ENCODE measurements at places on chromosomes 12 and 14.

- no peak for DNase-seq
These were observed 19.0 kb upstream of the CLEC2A start for GRCh38 chr12:9951026-9951675.

GRCh38 chr12:52896190-52897100 is 8.4 kb downstream of the KRT8 start:
- no peak for DNase-seq

GRCh38 chr12:5031958-5032357 is 11.7 kb upstream of the KCNA5 start:
- DNase-seq: no peak

DNA sequence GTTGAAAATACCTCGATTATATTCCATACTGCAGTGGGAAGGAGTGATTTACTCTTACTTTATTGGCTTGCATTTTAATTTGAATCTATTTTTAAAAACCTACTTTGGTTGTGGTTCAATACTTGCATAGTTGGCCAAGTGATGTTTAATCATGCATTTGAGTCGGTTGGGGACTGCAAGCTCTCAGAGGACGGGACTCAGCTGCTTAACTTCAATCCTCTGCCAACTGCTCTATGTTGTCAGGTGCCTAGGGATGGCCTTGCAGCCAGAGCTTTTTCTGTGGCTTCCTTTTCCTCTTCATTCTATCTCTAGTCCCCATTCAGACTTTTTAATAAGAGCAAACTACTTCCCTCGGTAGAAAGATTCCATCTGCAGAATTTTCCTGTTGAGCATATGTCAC is 53.4 kb upstream of the KRR1 start:
- no peak for DNase-seq

DNA sequence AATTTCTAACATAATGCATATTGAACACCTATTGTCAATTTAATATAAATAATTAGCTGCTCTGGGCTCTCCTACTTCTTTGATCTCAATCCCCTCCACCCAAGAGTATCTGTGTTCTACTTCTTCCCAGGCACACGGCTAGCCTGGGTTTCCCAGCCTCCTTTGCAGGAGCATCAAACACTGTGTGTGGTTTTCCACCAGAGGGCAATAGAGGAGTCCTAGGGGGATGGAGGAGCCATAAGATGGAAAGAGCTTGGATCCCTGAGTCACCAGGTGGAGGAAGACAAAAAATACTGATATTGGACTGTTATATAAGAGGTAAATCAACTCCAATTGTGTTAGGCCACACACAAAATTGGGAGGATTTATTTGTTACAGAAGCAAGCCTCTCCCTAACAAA is 333.7 kb downstream of the GLT1D1 start:
- no peak for DNase-seq

- no peak for DNase-seq
These were observed 21.3 kb downstream of the LRRIQ1 start for GRCh38 chr12:85057370-85057963.

DNA sequence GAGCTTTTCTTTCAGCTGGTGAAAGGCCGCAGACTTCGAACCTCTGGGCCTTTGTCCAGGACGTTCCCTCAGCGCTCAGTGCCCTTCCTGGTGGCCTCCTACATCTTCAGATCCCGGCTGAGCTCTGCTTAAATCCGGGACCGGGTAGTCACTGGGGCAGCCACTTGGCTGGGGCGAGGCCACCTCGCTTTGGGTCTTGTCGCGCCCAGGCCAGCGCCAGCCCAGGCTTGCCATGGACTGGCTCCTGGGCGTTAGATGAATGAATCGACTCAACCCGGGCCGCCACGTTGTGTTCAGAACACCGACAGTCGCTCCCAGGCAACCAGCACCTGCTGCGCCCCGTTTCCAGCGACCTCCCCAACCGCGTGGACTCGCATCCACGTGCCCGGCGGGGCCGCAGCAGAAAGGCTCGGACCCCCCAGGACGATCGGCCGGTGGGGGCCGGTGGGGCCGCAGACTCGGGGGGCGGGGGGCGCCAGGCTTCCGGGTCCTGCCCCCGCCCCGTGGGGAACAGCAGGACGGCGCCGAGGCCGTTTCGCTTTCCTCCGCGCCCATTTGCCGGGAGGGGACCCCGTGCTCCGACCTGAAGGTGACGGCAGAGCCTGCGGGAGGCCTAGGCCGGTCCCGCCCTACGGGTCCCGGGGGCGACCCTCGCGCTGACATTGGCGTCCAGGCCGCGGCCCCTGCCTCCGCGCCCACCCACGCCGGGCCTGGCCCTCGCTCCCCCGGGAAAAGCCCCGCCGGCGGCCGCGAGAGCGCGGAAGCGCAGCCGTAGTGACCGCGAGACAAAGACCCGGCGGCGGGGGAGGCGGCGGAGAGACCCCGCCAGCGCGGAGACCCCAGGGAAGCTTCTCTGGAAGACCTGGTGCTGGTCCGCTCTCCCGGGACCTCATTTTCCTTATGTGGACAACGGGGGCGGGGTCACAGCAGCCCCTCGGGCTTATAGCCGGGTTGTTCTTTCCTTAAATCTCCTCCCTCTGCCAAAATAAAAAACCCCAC is 37.3 kb upstream of the RCOR1 start:
- DNase-seq: peak; percentile 35

DNA sequence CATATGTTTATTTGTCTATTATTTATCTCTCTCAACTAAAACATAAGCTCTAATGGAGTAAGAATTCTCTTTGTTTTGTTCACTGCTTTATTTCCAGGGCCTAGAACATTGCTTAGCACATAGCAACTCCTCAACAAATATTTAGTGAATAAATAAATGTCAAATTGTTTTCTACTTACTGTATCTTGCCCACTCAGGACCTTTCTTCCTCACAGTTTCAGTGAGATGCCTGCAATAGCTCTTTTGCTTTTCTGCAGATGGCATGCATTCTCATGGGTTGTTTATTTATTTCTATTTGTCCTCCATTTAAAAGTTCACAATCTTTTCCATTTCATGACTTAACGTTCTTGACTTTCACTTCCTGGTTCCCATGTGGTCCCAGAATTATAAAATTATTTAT is 94.9 kb upstream of the TTC7B start:
- no peak for DNase-seq

DNA sequence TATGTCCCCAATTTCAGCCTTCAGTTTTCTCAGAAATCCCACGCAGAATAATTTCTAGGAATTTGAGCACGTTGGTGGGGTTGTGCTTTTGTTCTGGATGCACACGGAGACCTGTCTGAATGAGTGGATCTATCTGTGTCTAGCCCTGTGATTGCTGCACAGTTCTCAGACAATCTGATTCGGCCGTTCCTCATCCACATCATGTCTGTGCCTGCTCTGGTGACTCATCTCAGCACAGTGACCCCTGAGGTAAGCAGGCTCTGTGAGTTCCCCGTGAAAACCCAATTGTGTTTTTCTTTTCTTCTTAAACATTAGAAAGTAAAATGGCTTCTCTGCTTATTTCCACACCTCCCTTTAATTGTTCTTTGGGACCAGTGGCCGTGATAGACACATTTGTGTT is 20.2 kb downstream of the UBE3B start:
- no peak for DNase-seq

DNA sequence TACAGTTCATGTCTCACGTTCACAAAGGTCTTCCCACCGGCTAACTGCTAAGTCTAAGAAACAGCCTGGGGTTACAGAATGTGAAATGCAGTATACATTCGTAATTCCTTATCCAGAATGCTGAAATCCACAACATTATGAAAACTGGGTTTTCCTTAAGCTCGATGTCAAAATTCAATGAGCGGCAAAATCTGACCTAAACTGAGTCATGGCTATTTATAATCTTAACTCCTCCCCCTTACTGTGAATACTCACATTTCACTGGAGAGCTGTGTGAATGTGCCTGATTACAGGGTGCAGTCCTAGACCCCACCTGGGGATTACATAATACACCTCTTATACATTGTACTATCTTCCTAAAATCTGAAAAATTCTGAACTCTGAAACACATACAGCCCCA is 35.3 kb downstream of the STX2 start:
- DNase-seq: no peak

DNA sequence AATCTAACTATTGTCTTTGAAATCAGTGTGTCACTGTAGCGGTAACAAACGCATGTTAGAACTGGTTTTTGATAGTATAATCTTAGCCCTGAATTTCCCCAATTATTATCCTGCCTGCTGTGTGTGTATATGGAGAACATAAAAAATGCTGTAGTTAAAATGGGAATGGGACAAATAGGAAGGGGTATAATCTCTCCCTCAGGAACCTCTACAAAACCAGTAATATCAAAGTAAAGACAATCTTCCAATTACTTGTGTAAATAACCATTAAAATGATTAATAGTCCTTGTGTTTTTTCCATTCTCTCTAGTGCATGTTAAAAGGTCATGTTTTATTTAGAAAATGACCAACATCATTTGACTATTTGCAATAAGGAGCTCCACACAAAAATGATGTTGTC is 200.1 kb upstream of the TMTC1 start:
- DNase-seq: no peak

GRCh38 chr14:55540847-55541773 is 38.9 kb upstream of the KTN1 start:
- DNase-seq: no peak

- DNase-seq: no peak
These were observed 53.4 kb upstream of the PWP1 start for GRCh38 chr12:107632246-107632645.

DNA sequence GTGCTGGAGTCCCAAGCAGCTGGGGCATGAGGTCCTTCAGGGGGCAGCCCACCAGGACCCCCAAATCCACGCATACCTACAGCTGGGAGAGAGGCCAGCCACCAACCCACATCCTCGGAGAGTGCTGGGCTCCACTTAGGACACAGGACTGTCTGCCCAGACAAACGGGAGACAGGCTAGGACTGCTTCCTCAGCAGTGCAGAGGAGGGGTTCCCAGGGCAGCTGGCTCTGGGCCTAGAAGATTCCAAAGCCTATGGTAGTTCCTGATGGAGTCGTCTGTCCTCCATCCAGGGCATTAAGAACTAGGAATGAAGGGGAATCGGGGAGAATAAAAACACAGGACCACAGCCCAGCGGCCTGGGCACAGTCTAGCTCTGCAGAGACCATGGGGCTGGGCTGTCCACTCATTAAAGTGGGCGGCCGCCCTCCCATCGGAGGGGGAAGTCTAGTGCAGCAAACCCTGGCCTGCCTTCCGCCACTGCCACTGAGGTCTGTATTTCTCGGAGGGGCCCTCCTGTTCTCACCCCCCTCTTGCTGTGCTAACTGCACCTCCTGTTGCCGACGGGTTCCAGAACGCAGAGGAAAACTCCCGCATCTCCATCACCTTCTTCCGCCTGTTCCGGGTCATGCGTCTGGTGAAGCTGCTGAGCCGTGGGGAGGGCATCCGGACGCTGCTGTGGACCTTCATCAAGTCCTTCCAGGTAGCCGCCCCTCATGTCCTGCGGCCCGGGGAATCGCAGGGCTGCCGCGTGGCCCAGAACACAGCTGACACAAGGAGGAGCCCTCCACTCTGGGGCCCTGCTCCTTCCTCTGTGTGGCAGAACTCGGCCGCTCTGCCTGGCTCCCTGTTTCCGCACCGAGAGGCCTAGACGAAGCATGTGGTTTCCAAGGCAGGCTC is 143.5 kb upstream of the FKBP4 start:
- no peak for DNase-seq

DNA sequence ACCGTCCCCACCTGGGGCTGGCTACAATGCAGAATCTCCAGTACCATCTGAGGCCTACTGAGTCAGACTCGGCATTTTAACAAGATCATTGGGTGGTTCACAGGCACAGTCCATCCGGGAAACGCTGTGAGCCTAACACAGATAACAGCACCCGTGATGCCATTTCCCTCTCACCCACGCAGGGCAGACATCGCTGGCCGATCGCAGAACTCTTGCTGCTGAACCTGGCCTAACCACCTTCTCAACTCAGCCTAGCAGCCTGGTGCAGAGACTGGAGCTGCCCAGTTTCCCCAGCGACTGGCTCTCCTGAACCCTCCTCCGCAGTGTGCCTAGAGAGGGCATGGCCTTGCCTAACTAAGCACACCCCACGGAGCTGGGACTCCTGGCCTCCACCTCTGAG is 83.3 kb downstream of the NCOR2 start:
- DNase-seq: no peak

- DNase-seq: no peak
These were observed 122.2 kb downstream of the DAAM1 start for GRCh38 chr14:59310633-59311032.

DNA sequence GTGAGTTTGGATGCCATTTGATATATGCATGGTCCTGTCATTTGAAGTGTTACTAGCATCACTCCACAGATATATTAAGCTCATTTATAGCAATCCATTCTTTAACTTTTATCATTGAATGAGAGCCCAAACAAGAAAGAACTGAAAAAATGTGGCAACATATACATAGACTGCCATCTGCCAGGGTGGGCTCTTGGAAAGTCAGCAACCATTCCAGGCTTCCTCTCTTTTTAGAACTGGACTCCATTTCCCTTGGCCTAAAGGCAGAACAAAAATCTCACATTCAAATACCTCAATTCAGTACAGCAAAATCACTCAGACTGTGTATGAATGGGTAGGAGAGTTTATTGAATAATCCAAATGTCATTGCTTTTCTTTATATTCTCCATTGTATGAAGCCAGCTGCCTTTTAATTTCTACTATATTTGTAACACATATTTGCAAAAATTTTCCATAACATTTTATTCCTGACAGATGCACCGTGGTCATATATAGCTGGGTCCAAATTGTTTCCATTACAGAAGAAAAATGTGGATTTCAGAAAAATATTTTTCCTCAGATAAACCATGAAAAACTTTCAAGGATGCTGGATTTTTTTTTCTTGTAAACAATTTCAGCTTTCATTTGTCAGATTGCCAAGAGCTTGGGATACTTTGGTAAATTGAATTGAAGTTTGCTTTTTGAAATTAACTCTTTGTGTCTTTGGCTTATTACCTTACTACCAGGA is 1252.3 kb upstream of the SEL1L start:
- DNase-seq: no peak

DNA sequence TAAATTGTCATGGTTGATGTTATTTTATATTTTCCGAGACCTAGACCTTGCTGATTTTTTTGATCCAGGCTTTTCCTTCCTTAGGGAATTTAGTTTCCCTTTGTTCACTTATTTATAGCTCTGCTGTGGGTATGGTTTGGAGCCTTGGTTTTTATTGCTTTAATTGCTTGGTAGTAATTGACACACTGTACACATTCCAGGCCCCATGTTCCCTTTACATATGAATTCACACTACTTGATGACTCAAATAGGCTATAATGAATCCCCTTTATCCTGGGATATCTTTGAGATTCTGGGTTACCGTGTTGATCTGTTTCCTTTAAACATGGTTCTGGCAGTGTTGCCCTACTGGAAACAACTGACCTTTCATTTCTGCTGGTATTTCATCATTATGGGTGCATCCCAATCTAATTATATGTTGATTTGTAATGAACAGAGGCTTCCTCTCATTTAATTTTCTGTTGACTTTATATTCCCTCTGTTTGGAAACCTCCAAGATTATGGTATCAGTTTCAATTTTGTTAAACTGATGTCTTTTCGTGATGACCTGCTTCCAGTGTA is 424.0 kb downstream of the RAD51B start:
- no peak for DNase-seq

- no peak for DNase-seq
These were observed 171.6 kb downstream of the DPY19L2 start for GRCh38 chr12:63496654-63497053.

DNA sequence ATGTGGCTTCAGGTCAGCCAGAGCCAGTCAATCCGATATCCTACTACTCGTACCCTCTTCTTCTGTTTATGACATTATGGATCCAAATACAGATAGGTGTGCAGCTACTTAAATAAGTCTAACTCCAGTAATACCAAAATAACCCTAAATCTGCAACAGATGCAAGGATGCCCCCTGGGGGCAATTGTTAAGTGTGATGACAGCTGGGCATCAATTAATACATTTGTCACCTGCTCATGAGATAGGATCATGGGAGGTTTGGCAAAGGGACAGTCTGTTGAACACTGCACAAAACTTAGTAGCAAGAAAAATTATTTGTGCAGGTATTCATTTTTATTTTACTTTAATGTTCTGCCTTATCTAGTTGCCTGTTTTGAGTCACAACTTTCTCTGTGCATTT is 83.2 kb downstream of the SLC38A6 start:
- no peak for DNase-seq

Measured in NCI-H1436 treated with DMSO at 0.1 percent for 48 hours (cell line).